Stimulated activated CD8-positive, alpha-beta memory T cell treated with anti-CD3 and anti-CD28 coated beads, Interleukin-2, amount 100 ng/mL, for 48 hours (primary cell): ENCODE measurements at places on chromosomes 5 and 9.

DNA sequence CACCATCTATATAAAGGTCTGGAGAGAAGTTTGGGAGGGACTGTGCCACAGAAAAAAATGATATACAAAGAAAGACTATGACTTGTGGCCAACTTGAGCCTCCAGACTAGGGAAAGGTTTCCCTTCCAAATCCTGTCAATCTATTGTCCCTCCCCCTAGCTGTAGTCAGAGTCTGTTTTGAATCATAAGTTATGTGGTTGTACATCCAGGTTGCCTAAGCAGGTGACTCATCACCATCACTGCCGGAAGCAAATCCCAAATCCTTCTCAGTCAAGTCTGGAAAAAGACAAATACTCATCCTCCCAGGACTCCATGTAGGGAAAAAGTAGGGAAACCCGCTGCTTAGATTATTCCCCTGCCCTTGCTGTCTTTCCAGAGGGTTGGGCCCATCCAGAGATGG is 235.7 kb downstream of the CDK5RAP2 start:
- DNase-seq = no peak

DNA sequence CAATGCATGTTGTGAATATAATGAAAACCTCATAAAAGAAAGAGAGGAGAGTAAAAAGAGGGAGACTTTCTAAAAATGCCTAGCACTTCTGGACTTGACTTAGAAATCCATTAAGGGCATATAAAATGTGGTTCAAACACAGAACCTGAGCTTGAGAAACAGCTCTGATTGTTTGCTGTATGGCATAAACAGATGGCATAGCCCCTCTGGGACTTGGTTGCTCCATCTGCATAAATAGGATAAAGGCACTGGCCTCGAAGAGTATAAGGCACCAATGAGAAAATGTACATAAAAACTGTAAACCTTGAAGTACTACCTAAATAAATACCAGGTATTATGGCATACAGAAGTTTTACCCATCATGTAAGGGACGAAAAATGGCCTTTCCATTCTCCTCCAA is 23.8 kb downstream of the MRPS27 start:
- no peak for DNase-seq

- DNase-seq = no peak
Measured at GRCh38 chr9:129026442-129027223, 1.5 kb downstream of the SH3GLB2 start.

DNA sequence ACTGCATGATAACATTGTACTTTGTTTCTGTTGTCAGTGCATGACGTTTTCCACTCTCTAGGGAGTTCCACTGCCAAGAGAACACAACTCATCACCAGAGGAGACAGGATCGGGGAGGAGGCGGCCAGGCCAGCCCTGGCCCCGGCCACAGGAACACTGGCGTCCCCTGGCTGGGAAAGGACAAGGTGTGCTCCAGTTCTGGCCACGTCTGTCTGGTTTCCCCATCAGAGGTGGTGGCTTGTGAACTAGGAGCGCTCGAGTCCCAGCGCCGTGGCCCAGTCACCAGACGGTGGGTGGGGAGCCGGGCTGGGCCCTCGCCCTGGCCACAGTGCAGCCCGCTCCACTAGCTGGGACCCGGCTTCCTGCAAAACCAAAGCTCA is 211.9 kb upstream of the IRX4 start:
- DNase-seq = no peak

GRCh38 chr9:90022474-90022873 is 417.7 kb downstream of the GADD45G start:
- no peak for DNase-seq

GRCh38 chr5:109326919-109327318 is 82.9 kb downstream of the PJA2 start:
- DNase-seq = no peak

- DNase-seq = no peak
Measured at GRCh38 chr5:9601055-9601739, 29.0 kb downstream of the TAS2R1 start.

DNA sequence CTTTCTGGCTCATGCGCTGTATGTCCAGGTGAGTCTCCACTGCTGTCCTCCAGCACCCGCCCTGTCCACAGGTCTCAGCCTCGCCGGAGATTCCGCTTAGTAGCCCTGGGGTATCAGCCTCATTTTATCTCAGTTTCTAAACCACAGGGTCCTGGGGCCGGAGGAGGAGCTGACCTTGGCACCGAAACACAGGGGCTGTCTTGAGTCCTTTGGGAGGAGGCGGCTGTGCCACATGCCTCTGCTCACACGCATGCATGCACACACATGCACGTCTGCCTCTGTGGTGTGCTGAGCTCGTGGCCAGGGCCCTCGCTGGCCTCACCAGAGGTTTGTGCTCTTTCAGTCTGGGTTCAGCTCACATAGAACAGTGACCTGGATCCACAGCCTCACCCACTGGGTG is 23.3 kb downstream of the TRIP13 start:
- DNase-seq = no peak

- no peak for DNase-seq
Measured at GRCh38 chr9:130714586-130715110, 21.1 kb downstream of the EXOSC2 start.

- no peak for DNase-seq
Measured at GRCh38 chr5:2134543-2135292, 252.0 kb upstream of the IRX4 start.

DNA sequence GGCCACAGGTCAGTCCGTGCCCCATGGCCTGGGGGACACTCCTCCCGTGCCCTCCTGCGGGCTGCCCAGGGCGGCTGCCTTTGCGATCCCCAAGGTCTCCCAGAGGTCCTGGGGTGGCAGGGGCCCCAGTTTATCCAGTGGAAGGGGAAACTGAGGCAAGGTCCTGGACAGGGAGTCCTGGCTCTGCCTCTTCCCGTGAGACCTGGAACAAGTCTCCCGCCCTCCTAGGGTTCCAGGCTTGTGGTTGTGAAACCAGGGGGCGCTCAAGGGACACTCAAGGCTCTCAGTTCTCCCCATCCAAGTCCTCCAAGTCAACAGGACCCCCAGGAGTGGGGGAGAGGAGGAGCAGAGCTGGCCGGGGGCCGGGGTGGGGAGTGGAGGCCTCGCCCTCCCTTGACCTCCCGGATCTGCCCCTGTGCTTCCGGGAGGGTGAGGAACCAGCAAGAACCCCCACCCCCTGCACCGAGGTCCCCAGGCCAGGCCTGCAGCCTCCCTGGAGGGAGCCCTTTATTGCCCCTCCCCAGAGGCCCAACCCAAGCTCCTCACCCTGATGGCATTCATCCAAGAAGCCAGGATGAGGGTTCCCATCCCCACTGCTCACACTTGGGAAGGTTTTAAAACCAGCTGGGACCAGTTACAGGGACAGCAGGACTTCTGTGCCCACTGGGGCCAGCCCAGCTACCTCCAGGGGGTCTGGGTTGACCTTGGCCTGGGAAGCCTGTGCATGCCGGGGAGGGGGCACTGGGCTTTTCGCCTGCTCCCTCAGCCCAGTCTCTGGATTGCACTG is 24.7 kb upstream of the TMEM250 start:
- no peak for DNase-seq

DNA sequence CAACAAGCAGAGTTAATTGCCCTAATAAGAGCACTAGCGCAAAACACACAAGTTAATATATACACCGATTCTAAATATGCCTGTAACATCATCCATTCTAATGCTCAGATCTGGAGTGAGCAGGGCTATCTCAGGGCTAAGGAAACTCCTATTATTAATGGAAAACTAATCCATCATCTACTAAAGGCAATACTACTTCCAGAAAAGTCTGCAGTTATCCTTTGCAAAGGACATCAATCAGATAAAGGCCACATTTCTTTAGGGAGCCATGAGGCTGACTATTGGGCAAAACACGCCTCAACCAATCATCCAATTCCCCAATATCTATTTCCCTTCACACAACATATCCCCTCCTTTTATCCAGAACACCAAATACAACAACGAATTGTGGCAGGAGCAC is 1032.3 kb upstream of the NUDT12 start:
- DNase-seq = no peak

GRCh38 chr9:10007356-10007755 is 605.4 kb downstream of the PTPRD start:
- no peak for DNase-seq

DNA sequence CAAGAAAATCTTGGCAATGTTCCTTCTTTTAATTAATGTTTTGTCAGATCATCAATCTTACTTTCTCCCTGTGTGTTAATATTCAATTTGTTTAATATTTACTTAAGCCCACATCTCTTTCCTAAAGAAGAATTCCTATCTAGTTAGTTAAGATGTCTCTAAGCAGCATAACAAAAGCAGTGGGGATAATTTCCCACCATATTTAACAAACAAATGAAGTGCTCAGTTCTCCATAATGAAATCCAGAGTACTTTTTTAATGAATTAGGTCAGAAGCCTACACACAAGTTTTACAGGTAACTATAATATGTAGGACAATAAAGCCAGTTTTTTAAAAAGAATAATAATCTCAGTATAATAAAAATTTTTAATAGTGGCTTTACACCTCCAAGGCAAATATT is 1918.8 kb downstream of the EFNA5 start:
- no peak for DNase-seq

- DNase-seq = no peak
Measured at GRCh38 chr5:133503511-133503910, 108.8 kb downstream of the FSTL4 start.

DNA sequence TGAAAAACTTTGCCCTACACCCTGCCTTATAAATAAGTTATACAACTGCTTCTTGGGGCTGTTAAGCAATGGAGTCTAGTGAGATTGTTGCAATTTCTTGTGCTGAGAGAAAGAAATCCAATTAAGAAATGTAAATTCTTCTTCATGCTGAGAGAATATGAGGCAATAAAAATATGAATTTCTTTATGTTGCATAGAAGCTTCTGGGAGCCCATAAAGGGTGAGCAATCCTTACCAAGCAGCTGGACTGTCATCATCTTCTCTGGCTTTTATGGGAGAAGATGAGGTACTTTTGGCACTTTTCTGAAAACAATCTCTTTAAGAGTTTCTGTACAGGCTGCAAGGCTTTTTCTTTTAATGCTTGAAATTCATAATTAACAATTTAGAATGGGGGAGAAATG is 204.3 kb downstream of the DMRTA1 start:
- no peak for DNase-seq

- DNase-seq = no peak
Measured at GRCh38 chr9:1200847-1201251, 150.7 kb downstream of the DMRT2 start.

- no peak for DNase-seq
Measured at GRCh38 chr9:28389411-28389810, 816.1 kb upstream of the C9orf72 start.

DNA sequence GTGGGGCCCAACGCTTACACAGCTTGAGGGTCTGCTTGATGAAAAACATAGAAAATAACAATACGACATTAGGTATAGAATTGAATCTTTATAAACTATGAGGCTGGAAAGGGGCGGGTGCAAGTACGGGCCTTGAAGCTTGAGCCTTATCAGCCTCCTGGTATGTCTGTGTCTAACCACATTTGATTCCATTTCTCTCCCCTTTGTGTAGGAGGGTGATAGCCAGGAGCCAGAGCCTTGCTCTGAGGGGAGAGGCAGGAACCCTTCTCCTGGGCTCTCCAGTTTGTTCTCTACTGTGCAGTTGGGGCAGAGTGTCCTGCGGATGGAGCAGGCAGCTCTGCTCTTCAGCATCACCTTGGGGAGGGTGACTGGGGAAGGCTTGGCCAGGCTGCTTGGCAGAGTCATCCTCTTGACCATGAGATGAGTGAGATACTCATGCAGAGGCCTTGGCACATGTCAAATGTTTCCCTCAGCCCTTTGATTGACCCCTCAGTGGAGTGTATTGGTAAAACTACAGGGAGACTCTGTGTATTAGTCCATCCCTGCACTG is 153.5 kb downstream of the SEMA6A start:
- DNase-seq = no peak
